ENCODE measurements at places on chromosomes 2 and 18.

DNA sequence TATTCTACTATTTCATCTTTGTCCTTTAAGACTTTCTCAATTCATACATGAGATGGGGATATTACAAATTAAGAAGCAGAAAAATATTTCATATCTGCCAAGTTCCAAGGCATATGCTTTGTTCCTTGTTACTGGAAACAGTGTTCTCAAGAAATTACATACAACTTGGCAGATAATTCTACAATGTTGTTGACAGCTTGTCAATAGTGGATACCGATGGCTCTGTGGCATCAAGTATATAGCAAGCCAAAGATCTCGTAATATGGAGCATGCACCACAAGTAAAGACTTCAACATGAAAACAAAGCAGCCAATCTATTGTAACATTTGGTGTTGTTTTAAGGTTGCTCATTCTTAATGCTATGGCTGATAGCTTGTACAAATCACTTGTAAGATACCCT is 598.2 kb upstream of the KLHL29 start:
- no peak for DNase-seq

- no peak for DNase-seq
Observed at GRCh38 chr2:134399096-134399495, 145.2 kb downstream of the MGAT5 start.

GRCh38 chr18:12155996-12156395 is 62.4 kb downstream of the ANKRD62 start:
- DNase-seq = no peak

- no peak for DNase-seq
Observed at GRCh38 chr18:60649842-60650536, 277.4 kb upstream of the MC4R start.

DNA sequence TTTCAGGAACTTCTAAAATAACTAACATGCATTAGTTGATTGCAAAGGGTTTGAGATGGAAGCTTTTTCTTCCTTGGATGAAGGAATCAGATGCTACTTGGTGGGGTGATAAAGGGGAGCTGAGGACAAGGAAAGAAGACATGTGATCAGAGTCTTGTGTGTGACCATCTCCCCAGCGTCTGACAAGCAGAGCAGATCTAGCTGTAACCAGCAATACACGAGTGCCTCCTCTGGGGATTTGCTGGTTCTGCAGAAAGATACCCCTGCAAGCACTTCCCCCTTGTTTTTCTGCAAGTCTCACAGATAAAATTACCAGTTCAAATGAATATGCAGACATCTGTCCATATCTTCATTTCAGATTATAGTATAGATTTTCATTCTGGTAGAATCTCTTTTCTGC is 2.7 kb downstream of the CDH7 start:
- no peak for DNase-seq

- no peak for DNase-seq
Observed at GRCh38 chr2:183665425-183665824, 541.2 kb downstream of the NUP35 start.

GRCh38 chr2:220134756-220135534 is 507.5 kb downstream of the SLC4A3 start:
- DNase-seq = no peak

- no peak for DNase-seq
Observed at GRCh38 chr2:48066000-48066399, 159.7 kb upstream of the FBXO11 start.

GRCh38 chr2:70979180-70979488 is 704 bp downstream of the ANKRD53 start:
- DNase-seq = no peak

GRCh38 chr2:172904236-172904635 is 168.6 kb downstream of the RAPGEF4 start:
- DNase-seq = no peak

DNA sequence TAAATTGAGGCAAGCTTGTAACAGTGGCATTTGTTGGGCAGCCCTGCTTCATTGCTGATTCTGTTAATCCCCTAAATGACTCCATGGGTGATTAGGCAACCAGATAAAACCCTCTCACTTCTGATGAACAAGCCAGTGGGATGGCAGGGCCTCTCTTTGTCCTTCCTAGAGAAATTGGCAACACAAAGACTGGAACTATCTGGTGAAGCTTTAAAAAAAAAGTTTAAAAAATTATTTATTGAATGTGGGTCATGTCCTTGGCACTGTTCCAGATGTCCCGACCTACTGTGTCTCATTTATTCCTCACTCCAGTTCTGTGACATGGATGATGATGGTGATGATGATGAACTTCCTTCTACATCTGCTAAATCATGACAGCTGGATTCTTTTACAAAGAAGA is 30.8 kb downstream of the NRP2 start:
- no peak for DNase-seq

GRCh38 chr2:158043181-158043948 is 58.3 kb upstream of the UPP2 start:
- DNase-seq = no peak

DNA sequence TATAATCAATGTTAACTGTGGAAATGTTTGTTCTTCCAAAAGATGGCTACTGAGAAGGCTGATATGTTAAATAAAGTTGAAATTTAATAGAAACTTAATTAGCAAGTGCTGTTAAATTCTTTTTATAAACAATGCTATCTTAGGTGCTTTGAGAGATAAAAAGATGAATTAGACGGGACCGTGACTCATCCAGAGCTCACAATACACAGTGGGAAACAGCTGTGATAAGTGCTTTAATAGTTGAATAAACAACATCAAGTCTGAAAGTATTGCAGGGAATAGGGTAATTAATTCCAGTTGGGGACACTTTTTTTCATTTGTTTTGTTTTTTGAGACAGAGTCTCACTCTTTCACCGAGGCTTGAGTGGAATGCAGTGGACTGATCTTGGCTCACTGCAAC is 85.5 kb upstream of the DTNA start:
- no peak for DNase-seq

DNA sequence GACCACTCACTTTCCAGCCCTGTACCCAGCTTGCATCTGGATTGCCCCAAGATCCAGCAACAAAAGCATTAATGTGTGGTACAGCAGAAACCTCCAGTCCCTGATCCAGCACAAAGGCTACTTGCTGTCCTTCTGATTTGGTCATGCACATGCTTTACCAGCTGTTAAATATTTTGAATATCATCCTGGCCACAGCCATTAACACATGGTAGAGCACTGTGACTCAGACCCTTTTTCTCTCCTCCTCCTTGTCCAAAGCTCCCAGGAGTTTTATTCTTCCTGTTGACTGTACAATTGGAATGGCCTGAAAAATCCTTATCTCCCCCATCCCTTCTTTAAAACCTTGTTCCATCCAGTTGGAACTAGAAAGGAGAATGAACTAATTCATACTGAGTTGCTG is 419.7 kb upstream of the TNP1 start:
- no peak for DNase-seq

GRCh38 chr2:39852831-39853230 is 73.8 kb upstream of the THUMPD2 start:
- DNase-seq = no peak

DNA sequence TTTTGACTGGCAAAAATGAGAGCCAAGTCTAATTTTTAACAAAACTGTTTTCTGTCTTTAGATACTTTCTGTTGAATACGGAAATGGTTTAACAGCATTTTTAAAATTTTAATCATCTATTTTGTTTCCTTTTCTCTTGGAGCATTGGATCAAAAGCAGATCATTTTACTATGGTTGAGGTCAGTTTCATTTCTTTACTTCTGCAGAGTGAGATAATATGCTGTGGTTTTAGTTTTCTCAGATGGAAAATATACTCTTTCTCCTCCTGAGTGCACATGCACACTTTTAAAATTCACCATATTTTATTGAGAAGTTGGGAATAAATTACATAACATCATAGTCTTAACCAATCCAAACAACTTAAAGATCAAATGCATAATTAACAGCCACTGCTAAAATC is 283.3 kb downstream of the SLC8A1 start:
- DNase-seq = no peak

DNA sequence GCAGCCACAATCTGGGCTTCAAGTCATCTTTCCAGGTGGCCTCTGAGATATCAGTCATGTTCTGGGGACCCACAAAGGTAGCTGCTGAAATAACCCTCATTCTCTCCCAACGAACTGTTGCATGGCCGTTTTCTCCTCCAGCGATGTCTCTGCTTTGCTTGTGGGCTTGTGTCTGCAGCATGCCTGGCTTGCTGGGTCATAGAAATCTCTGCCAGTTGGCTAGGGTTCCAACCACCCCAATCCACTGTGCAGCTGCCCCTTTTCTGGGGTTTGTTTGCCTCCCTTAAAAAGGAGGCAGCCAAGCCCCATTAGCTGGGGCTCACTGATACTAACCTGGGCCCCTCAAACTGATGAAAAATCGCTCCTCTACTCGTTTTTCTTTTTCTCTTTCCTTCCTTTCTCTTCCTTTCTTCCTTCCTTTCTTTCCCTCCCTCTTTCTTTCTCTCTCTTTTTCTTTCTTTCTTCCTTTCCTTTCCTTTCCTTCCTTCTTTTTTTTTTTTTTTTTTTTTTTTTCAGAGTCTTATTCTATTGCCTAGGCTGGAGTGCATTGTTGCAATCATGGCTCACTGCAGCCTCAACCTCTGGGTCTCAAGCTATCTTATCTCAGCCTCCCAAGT is 680.0 kb downstream of the EPHA4 start:
- DNase-seq = no peak

DNA sequence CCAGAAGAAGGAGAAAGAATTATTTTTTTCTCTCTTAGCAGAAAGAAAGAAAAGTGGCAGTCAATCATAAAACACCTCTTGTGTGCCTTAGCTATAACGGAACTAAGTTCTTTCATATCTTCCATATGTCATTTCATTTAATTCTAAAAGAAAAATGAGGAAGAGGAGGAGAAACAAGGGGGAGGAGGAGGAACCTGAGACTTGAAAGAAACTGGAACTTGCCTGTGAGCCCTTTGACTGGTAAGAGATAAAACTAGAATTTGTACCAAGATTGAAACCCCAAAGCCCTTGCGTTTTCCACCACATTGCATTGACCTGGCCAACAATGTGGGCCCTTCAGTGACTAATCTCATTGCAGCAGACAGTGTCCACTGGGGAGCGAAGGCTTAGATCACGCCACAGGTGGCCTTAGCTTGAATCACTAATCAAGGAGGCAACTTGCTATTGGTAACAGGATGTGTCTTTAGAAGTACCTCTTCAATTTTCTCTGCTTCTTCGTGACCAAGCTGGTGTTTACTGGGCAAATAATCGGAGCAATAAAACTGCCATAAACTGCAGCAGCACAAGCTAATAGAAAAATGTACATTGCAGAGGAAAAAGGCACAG is 307.9 kb downstream of the CLIP4 start:
- DNase-seq = no peak

- no peak for DNase-seq
Observed at GRCh38 chr2:100662866-100663265, 100.1 kb downstream of the PDCL3 start.

GRCh38 chr2:217993817-217994463 is 8.9 kb downstream of the TNS1 start:
- DNase-seq = no peak

DNA sequence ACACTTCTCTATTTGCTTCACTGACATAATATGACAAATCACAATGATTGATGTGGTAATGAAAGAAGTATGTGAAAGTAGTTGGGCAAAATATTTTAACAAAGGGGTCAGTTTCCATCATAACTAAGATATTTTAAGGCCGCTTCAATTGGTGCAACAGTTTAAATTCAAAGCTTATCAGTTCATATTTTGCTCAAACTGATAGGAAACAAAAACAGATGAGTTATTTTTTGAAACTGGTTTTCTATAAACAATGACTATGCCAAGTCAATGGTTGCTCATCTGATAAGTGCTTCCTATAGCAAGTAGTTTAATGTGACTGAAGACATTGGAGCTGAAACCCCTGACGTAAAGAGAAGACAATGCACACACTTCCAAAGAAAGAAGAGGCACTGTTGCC is 1290.7 kb downstream of the SUCLG1 start:
- DNase-seq = no peak

GRCh38 chr2:72008608-72009007 is 139.1 kb downstream of the CYP26B1 start:
- DNase-seq = no peak

DNA sequence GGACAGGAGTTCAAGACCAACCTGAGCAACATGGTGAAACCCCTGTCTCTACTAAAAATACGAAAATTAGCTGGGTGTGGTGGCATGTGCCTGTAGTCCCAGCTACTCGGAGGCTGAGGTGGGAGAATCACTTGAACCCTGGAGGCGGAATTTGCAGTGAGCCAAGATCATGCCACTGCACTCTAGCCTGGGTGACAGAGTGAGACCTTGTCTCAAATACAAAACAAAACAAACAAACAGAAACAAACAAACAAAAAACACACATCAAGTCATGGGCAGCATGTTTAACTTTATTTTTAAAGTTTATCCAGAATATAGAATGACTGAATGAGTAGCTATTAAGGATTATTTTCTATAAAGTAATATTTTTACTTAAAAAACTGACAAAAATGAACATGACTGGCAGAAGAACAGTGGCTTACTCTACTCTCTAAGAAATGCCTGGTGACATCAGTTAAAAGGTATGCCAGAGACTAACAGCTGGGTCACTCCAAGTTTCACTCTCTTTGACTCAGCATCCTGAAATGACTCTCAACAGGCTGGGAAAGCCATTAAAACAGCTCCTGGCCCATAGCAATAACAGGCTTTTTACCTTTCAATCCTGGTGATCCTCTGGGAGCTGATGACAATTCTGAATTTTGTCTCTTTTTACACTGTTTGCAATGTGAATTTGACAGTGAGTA is 281.6 kb upstream of the STON1 start:
- no peak for DNase-seq

DNA sequence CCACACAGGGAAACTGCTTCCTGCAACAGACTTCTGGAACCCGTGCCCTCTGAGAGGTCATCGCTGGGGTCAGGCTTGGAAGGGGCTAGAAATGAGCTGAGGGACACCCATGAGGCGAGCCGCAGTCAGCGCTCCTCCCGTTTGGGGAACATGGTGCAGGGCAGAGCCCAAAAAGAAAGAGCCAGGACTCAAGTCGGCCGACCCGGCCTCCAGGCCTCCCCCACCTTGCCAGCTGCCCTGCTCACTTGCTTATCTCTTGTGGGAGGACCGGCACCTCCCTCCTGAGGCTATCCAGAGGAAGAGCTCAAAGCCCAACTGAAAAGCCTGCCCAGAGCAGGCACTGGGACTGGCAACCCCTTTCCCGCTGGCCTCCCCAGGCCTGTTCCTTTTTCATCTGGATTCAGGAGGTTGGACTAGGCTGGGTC is 43.6 kb downstream of the SCTR start:
- DNase-seq = no peak

DNA sequence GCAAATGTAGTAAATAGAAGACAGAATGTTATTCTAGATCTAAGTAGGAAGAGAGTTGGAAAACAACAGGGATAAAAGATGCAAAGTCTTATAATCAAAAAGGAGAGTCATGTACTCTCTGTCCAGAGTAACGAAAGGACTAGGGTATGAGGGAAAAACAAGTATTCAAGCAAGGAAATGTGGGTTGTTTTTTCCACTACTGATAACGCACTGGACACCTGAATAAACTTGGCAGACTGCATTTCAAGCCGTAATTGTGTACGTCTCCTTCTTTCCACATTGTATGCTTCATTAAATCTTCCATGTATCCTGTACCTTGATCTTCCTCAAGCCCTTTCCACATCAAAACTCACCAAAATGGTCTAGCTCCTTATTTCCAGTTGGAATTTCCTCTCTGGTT is 420.6 kb downstream of the ZEB2 start:
- DNase-seq = no peak

- DNase-seq = no peak
Observed at GRCh38 chr2:121376535-121377250, 91.7 kb upstream of the TFCP2L1 start.

Data from nucleus accumbens (tissue), 56 donors.